ENCODE measurements at places on chromosomes 3 and 15. TPM values are rescaled to one million over a fixed set of nuclear protein-coding genes. Genes with fewer than 3 reads are reported as not detected.

Gene ACTC1
- total RNA-seq: 2,067 TPM

Gene BMF
- total RNA-seq: 17.3 TPM

Gene MAP2K1
- 57.7 TPM for total RNA-seq

Gene STAB1
- 339 TPM for total RNA-seq

Gene ARGFX
- not detected for total RNA-seq

Gene ARNT2
- 16.2 TPM for total RNA-seq

Gene DPPA2
- total RNA-seq: not detected

Gene GRAMD2A
- 1.5 TPM for total RNA-seq

Gene FEZF2
- total RNA-seq: not detected

Gene DZIP1L
- 19.0 TPM for total RNA-seq

Gene GXYLT2
- 20.4 TPM for total RNA-seq

Gene TMEM158
- 3.2 TPM for total RNA-seq

Gene CCDC51
- 6.4 TPM for total RNA-seq

Gene C3orf70
- 20.4 TPM for total RNA-seq
